ENCODE measurements at places on chromosomes 1 and 21. TPM values are rescaled to one million over a fixed set of nuclear protein-coding genes. Genes with fewer than 3 reads are reported as not detected.

LIN28A gene
- total RNA-seq, result not detected

CFAP126 gene
- total RNA-seq, result not detected

DNASE2B gene
- not detected for total RNA-seq

RGS1 gene
- 0.22 TPM for total RNA-seq

CCDC181 gene
- total RNA-seq, result not detected

CDK18 gene
- 0.45 TPM for total RNA-seq

YIPF1 gene
- total RNA-seq, result 87.4 TPM

TENT5C gene
- total RNA-seq, result 0.14 TPM

PRDM2 gene
- total RNA-seq, result 36.0 TPM

UBE2U gene
- not detected for total RNA-seq

TCEA3 gene
- not detected for total RNA-seq

- DNase-seq, result no peak
Measured at GRCh38 chr1:212364985-212365384, 49.7 kb downstream of the PACC1 start.

DNA sequence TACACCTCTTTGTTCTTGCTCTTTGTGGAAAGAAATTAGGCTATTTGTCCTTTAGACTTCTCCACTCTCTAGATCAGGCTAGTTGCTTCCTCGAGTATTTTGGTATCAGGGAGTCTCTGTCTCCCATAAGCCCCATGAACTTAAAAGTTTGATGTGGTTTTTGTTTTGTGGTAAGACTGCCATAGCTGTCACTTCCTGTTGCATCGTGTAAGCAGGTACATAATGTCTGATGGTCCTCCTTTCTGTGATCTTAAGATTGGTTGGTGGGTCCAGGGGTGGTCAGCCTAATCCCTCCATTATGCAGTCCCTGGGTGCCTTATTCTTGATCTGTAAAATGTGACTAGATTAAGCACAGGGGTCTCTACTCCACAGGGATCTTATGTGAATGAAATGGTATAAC is 23.1 kb downstream of the CD53 start:
- DNase-seq, result no peak

DNA sequence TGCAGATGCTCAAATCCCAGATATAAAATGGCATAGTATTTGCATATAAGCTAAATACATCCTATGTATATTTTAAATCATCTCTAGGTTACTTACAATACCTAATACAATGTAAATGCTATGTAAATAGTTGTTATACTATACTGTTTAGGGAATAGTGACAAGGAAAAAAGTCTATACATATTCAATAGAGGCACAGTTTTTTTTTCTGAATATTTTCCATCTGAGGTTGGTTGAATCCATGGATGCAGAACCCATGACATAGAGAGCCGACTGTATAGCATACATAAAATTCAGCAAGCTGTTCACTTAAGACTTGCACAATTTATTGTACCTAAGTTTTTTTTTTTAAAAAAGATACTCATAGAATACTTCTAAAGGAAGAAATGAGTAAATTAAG is 6.5 kb downstream of the TAF13 start:
- no peak for DNase-seq

DNA sequence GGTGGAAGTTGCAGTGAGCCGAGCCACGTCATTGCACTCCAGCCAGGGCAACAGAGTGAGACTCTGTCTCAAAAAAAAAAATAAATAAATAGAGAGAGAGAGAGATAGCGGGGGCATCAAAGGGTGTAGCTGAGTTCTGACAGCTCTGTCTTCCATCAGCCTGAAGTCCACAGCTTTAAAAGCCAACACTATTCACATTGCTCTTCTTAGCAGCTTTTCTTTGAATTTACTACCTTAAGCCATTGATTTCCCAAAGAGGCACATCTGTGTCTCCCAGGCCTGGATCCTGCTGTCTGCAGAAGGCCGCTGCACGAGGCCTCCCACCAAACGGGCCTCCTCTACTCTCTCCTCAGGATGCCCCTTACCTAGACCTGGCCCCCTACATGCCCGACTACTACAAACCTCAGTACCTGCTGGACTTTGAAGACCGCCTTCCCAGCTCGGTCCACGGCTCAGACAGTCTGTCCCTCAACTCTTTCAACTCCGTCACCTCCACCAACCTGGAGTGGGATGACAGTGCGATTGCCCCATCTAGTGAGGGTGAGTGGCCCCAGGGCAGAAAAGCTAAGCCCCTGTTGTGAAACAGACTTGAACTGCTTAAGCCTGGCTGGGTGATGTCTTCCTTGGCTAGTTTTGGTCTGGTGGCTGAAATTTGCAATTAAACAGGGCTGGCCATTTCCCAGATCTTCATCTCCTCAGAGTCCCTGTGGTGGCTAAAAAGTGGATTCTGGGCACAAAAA is 16.5 kb upstream of the SLC25A34 start:
- no peak for DNase-seq

GRCh38 chr1:39416609-39417008 is 74.8 kb upstream of the BMP8A start:
- DNase-seq, result no peak

DNA sequence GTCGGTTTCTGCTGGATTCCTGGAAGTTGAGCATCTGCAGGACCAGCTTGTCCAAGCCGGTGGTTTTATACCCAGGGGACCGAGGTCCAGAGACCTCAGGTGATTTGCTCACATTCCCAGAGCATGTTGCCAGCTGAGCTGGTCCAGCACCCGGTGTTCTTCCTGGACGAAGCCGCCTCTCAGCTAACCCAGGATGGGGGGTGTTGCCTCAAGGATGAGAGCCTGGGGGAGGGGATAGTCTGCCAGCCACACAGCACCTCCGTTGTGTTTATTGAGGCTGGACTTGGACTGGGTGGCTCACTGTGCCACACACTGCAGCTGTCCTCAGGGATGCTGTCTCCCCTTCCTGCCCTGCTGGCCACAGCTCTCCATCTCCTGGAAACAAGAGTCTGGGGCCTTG is 1.5 kb downstream of the TMEM201 start:
- DNase-seq, result no peak

DNA sequence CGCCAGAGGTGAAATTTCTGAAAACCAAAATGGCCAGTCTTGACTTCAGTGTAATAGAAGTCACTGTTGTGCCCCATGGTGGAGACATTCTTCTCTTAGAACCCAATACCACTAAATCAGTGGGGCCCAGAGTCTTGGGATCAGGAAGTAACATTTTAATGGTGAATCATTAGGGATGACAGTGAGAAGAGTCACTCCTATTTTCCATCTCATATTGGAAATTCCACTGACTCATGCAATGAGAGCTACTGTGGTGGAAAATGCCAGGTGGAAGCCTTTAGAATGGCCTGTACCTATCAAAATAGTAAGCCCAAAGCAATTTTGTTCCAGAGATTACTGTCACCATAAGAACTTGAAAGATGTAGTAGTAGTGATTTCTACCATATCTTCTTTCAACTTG is 20.6 kb upstream of the PPM1J start:
- DNase-seq, result no peak

- DNase-seq, result peak; percentile 19
Measured at GRCh38 chr1:54476530-54477109, 70.4 kb upstream of the SSBP3 start.

DNA sequence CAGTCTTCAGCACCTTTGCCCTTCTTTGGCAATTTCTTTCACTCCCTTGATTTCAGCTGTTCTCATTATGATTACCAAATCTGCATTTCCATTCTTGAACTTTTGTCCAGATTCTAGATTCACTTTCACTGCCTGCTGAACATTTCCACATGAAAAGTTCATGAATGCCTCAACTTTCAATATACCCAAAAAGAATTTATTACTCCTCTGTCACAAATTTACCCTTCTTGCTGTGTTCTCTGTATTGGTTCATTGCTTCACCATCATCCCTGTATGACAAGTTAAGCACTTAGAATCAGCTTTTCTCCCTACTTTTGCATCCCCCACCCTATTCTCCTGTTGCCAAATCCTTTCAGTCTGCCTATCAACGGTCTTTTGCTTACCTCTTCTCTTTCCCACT is 112.6 kb upstream of the PKN2 start:
- no peak for DNase-seq

GRCh38 chr1:185526344-185527307 is 207.6 kb upstream of the HMCN1 start:
- DNase-seq, result peak; percentile 89

DNA sequence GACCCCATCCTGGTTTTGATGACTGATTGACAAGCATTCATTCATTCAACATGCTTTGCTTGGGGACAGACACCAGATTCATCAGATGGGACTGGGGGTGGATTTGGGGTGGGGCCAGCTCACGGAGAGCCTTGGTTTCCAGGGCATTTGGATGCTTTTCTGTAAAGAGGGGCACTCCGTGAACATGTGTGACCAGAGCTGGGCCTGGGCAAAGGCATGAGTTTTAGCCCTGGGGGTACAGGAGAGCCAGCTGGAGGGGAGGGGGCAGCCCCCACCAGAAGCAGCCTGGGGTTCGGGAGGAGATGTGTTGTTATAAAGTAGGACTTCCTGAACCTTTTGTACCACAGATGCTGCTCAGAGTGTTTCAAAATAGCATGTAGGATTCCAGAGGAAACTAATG is 99.7 kb downstream of the RIPK4 start:
- DNase-seq, result no peak

- DNase-seq, result no peak
Measured at GRCh38 chr1:13783551-13783950, 83.6 kb downstream of the PRDM2 start.

GRCh38 chr1:233664253-233664652 is 50.3 kb downstream of the KCNK1 start:
- no peak for DNase-seq

- DNase-seq, result no peak
Measured at GRCh38 chr1:44044071-44044801, 13.0 kb upstream of the SLC6A9 start.

- DNase-seq, result no peak
Measured at GRCh38 chr1:200869753-200870391, 2.9 kb upstream of the GPR25 start.

DNA sequence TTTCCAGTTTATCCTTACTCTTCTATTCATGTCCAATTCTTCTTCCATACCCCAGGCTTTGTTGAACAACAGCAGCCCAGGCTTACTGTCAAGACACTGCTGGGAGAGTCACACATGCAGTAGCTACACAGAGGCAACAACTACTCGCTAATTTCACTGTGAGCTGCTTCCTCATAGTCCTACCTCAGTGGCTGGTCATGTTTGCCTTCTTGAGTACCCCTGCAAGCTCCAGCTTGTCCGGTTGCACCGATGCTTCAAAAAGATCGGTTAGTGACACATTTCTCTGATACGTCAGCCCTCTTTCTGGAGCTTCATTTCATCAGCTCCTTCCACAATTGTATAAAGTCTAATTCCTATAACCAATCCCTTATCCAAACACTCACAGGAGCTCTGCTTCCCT is 246.7 kb upstream of the NFIA start:
- no peak for DNase-seq

DNA sequence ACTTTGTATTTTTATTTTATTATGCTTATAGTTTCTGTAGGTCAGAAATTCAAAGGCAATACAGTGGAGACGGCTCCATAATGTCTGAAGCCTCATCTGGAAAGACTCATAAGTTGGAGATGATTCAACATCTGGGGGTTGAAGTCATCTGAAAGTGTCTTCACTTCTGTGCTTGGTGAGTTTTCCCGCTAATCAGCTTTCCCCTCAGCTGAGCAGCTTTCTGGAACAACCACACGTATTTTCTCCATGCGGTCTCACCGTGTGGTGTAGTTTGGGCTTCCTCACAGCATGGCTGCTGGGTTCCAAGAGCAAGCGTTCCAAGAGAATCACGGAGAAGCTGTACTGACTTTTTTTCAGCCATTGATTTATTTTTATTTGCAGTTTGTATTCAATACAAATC is 7.6 kb upstream of the DDI2 start:
- no peak for DNase-seq

GRCh38 chr1:173052681-173053196 is 2.0 kb upstream of the TNFSF18 start:
- DNase-seq, result no peak

GRCh38 chr1:113545210-113545609 is 154.9 kb downstream of the MAGI3 start:
- DNase-seq, result no peak

- DNase-seq, result no peak
Measured at GRCh38 chr1:235735621-235736020, 86.0 kb upstream of the GNG4 start.

- DNase-seq, result no peak
Measured at GRCh38 chr1:19615438-19615837, 28.7 kb upstream of the NBL1 start.

DNA sequence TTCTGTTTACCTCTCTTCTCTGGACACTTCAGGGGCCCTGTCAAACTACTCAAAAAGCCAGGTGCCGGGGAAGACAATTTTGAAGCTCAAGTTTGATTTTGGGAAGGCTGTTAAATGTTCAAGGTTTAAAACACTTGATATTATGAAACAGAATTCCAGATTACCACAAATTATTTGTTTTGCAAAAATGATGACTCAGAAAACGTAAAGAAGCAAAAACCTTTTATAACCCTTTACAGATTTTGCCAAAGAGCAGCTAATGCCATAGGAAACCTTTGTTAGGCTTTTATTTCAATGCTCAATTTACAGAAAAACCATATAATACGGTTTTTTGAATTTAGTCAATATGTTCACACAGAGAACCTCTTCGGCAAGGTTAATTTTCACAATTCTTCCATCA is 593.4 kb upstream of the ZP4 start:
- DNase-seq, result no peak

DNA sequence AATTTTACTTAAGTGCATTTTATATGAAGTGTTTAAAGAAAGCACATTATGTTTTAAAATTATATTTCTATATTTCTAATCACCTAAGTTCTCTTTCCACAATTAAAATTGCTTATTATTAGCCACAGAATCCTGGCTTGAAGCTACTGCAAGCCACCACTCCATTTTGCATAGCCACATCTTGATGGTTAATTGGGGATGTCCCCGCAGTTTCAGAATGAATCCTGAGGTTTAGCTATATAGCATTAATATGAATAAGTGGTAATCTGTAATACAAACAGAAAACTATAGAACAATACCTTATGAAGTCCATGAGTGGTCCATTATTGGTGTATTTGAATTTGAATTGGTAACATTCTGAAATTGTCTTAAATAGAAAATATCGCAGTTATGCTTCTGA is 11.6 kb upstream of the GOLPH3L start:
- no peak for DNase-seq

DNA sequence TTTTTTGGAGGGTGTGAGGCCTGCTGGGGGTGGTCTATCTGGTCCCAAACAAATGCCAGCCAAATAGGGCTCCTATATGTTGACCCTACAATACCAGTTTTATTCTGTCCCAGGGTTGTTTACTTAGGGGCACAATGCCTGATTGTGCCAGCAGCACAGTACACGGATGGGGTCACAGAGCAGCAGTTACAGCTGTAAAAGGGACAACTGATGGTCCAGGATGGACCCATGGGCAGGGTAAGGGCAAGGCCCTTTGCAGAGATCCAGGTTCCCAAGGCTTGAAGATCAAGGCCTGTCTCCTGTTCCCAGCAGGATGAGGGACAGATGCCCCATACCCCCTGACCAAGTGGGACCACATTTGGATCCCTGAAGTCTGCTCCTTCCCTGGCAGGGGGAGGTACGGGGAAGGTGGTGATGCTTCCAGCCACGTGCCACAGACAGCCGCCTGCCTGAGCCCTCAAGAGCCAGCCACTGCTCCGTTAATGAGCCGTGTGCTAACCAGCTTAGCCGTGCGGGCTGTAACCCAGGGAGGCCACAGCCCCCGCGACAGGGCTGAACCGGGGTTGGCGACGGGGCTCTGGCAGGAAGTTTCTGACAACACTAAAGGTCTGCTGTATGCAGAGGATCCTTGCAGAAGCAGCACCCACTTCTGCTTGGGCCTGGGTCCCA is 18.2 kb downstream of the SLC6A9 start:
- no peak for DNase-seq

GRCh38 chr1:64378826-64379225 is 91.1 kb upstream of the CACHD1 start:
- DNase-seq, result no peak

- DNase-seq, result no peak
Measured at GRCh38 chr1:206716870-206717673, 32.4 kb downstream of the MAPKAPK2 start.

All from Karpas-422 (cell line).